ENCODE measurements at places on chromosomes 2 and 18. TPM values are rescaled to one million over a fixed set of nuclear protein-coding genes. Genes with fewer than 3 reads are reported as not detected.

GRCh38 chr2:166805753-166806152, 82.5 kb upstream of the XIRP2 start:
- DNase-seq, result no peak

The LOXHD1 gene
- total RNA-seq, result 0.62 TPM

DNA sequence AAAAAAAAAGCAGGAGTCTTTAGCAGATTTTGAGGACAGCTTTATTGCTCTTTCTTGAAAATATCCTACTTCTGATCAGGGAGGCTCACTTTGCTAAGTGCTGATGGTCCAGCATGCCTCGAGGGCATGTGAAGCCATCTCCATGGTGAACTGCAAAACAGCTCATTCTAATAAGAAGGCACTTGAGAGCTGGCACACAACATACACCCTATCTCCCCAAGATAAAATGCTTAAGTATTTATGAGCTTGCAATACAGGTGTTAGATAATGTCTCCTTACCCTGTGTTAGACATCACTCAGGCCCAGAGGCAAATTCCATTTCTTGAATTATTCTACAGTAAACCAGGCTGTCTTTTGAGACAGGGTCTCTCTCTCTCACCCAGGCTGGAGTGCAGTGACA, 2.7 kb downstream of the ENOSF1 start:
- DNase-seq, result no peak

- DNase-seq, result no peak
Measured at GRCh38 chr18:78445880-78446279, 533.7 kb upstream of the SALL3 start.

GRCh38 chr18:10454681-10455557, 484 bp downstream of the APCDD1 start:
- DNase-seq, result peak; percentile 43

The DTNA gene
- 229 TPM for total RNA-seq

GRCh38 chr2:148987286-148987685, 51.2 kb upstream of the LYPD6B start:
- DNase-seq, result no peak

DNA sequence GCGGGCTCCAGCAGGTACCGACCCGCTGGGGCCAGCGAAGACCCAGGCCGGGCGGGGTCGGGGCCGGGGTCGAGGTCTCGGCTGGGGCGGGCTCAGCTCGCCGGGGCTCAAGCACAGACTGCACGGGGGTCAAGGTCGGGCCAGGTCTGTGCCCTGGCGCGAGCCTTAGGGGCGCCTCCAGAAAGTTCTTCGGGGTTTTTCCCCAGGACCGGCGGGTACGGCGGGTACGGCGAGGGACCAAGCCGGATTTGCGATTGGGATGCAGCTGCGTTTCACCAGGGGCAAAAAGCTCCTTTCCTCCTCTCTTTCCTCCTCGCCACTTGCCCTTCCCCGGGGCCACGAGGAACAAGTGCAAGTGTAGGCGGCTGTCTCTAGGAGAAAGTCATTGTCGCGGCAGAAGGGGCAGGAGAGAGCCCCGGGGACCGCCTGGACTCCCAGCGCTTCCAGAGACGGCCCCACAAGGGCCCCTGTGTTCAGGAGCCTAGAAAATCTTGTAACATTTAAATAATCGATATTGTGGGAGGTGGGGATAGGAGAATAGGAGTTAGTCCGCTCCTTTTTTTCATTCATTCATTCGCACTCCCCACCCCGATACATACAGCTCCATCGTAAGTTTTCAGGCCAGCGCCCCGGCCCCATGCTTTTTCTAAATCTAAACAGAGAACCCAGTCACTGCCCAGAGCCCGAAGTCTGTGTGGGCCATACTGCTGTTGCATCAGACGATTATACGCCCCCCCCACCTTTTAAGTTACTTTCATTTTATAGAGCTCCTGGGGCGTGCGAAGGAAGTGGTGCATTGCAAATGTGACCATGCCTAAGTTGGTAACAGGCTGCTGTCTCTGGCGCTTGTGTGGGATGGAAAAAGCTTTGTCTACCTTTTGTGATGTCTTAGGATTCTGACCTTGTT, 679 bp downstream of the PMAIP1 start:
- DNase-seq, result peak; percentile 21

DNA sequence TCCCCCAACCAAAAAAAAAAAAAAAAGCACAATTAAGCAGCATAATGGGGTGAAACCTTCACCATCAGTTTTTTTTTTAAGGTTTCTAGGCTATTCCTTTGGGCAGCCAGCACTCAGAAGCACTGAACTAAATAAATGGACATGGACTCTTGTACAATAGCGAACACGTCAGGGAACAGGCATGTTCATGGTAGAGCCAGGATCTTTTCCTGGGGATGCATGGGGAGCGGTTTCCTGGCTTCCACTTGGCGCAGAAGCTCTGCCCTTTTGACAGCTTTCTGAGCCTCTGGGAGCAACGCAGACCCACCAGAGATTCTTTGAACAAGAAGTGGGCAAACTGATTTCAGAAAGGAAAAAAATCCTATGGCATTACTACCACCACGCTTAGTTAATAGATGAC, 35.0 kb downstream of the ALPK2 start:
- no peak for DNase-seq

Data from uterus (tissue), 4 donors.